ENCODE measurements at places on chromosomes 7 and 10.

DNA sequence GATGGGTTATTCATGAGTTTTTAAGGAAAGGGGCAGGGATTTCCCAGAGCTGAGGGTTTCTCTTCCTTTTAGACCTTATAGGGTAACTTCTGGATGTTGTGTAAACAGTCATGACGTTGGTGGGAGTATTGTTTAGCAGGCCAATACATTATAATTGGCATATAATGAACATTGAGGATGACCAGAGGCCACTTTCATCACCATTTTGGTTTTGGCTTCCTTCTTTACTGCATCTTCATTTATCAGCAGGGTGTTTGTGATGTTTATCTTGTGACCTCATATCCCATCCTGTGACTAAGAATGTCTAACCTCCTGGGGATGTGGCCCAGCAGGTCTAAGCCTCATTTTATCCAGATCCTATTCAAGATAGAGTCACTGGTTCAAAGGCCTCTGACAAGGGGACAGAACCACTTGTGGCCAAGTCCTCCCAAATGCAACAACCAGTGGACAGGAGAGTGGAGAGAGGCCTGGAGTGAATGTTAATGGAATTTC is 77.3 kb upstream of the RPA3 start:
- no peak for DNase-seq

GRCh38 chr10:86284355-86285105 is 82.1 kb downstream of the GRID1 start:
- DNase-seq, result no peak

DNA sequence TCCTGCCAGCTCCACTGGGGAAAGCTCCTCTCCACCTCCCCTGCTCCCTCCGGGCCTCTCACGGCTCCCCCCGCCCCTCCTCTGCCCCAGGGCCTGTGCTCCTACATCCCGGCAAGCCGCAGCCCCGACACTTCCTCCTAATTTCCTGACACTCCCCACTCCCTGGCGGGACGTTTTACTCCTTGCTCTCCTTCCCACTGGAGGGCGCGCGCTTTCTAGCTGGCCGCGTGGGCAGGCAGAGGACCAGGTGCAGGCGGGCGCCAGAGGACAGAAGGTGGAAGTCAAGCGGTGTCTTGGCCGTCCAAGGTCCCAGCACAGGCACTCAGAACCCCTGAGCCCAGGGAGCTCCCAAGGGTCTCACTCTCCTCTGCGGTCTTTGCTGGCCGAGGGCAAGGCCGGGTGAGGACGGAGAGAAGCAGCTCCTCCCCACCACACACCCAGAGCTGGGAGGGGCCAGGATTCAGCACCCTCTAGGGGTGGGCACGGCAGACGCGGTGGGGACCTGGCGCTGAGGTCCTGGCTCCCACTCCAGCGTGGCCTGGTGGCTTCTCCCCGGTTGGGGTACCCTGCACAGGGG is 19.1 kb downstream of the ADAM8 start:
- DNase-seq, result peak; percentile 65

GRCh38 chr10:22545643-22546042 is 168.7 kb downstream of the PIP4K2A start:
- no peak for DNase-seq

DNA sequence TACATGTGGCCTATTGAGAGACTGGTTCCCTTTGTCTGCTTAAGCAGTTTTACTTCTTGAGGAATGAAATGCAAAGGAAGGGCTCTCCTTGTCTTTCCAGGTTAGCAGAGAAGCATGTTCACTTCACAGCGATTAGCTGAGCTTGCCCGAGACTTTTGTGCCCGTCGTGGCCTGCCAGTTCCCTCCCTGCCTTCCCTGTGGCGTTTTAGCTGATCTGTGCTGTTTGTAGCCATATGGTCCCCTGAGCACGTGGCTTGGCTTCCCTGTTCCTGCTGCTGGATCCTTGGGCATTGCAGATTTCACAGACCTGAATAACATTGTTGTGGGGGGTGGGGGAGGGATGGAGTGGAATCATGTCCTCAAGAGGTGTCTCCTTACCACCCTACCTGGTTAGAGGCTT is 61.8 kb downstream of the SND1 start:
- DNase-seq, result peak; percentile 73

GRCh38 chr7:6705959-6706665 is 635 bp downstream of the ZNF12 start:
- peak; percentile 27 for DNase-seq

- no peak for DNase-seq
These were observed 795.9 kb upstream of the IGFBP3 start for GRCh38 chr7:46716926-46717325.

GRCh38 chr10:31081937-31082840 is 50.5 kb upstream of the ZNF438 start:
- no peak for DNase-seq

DNA sequence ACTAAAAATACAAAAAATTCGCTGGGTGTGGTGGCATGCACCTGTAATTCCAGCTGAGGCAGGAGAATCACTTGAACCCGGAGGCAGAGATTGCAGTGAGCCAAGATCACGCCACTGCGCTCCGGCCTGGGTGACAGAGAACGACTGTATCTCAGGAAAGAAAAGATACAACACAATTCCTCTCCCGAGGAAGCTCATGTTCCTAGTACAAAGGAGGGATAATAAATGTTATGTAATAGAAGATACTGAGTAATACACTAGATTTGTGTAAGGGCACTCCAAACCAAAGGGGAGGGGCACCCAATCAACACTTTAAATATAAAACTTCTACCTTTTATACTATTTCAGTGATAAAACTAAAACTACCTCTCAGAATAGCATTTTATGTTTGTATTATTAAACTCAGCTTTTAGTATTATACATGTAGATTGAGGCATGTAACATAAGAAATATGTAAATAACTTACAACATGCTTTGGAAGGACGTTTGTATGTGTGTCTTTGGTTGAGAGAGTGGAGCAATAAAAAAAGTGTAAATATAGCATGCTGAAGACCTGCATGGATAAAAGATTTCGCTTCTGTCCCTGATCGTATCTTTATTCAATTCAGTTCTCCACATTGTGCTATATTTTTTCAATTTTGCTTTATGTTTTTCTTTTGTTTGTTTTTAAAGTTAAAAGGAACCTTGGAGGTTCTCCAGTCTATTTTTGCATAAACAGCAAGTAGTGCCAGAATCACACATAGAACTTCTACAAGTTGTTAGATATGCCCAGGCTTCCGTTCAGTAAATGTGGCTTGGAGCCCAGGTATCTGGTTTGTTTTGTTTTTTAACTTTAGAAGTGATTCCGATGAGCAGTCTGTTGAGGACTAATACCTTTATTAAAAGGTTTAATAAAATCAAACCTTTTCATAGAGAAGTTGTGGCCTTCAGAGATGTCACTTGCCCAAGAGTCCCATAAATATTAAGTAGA is 71.9 kb downstream of the WAC start:
- DNase-seq, result no peak

All from WERI-Rb-1 (cell line).